ENCODE measurements at places on chromosomes 6 and 20. TPM values are rescaled to one million over a fixed set of nuclear protein-coding genes. Genes with fewer than 3 reads are reported as not detected.

The STX11 gene
- total RNA-seq, result 6.8 TPM

The NMBR gene
- total RNA-seq, result 0.29 TPM

The PSORS1C2 gene
- total RNA-seq, result 0.29 TPM

The ADGRF1 gene
- total RNA-seq, result 33.3 TPM

The EPB41L2 gene
- 169 TPM for total RNA-seq

The SLC32A1 gene
- total RNA-seq, result 1.3 TPM

The CST5 gene
- not detected for total RNA-seq

The LPA gene
- total RNA-seq, result 0.06 TPM

The EDN3 gene
- total RNA-seq, result 6.8 TPM

The FOXQ1 gene
- 7.4 TPM for total RNA-seq

The APCDD1L gene
- 11.4 TPM for total RNA-seq

The CD93 gene
- 70.4 TPM for total RNA-seq

All from metanephros (tissue), 2 donors.